ENCODE measurements at places on chromosomes 1 and 21.

DNA sequence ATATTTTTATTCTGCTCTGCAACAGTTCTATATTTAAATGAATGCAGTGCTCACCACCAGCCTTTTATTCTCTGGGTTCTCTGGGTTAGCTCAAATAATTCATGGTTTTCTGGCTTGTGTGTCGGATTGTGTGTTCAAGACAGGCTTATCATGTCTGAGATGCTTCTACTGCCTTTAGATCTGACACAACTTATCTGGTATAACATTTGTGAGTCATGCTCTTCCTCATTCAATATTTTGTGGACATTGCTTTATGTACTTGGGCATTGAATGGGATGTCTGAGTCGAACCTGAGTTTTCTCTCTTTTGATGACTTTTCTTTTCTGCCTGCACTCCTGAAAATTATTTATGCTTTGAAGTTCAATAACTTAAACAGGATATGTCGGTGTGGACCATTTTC, 17.6 kb upstream of the PKP1 start:
- DNase-seq = no peak

- no peak for DNase-seq
Observed at GRCh38 chr1:169117599-169117998, 11.1 kb downstream of the ATP1B1 start.

- DNase-seq = no peak
Observed at GRCh38 chr1:111516005-111516535, 12.6 kb upstream of the ADORA3 start.

- DNase-seq = no peak
Observed at GRCh38 chr1:82391712-82392111, 591.0 kb downstream of the ADGRL2 start.

DNA sequence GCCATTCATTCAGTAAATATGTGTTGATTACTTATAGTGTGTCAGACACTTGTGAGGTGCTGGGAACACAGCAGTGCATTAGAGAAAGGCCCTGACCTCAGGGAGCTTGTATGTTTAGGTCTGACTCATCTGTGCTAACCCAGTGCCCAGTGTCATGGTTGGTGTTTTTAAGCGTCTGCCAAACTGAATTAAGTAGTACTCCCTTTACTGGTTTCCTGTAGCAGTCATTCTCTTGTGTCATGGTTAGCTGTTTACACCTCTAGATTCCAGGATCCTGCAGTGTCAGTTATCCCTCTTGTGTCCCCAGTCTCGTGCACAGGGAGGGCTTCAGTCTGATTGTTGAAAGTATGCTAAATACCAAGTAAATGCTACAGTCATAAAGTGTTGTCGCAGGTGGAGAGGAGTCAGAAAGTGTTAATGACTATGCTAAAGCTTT, 14.2 kb downstream of the UCK2 start:
- no peak for DNase-seq

DNA sequence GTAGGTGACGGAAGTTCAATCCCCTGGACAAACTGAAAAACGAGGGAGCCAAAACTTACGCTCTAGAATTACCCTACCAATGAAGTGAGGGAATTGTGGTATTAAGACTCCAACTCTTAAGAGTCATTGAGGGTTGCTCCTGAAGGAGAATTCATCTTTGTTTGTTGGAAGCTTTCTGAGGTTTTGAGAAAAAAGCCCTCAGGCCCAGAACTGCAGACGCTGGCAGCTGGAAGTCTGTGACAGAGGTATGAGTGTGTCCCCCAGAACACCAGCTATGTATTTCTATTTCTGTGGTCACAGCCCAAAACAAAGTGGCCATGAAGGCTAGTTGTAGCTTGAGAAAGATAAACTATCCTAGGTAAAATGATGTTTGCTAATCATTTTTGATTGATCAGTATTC, 438.8 kb upstream of the B3GALT2 start:
- no peak for DNase-seq

- DNase-seq = peak; percentile 7
Observed at GRCh38 chr1:183841950-183842794, 37.3 kb downstream of the RGL1 start.

- no peak for DNase-seq
Observed at GRCh38 chr1:94093396-94093795, 27.6 kb downstream of the ABCA4 start.

GRCh38 chr1:183370399-183371058, 47.7 kb downstream of the NMNAT2 start:
- DNase-seq = no peak

GRCh38 chr1:118209648-118210047, 24.6 kb upstream of the SPAG17 start:
- no peak for DNase-seq

DNA sequence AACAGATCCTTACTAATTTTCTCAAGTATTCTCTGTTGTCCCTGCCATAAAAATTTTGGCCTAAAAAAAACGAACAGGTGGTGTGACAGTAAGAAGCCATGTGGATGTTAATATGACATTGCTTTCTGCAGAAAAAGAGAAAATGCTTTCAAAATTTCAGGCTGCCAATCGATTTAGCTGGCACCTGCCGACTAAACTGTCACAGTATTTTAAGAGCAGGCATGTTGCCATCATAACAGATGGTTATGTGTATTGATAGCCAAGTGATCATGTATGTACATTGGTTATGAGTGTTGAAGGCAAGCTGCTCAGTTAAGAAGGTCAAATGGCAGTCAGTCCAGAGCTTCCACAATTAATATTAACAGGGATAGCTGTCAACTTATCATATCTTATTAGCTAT, 1017.0 kb downstream of the MRPL39 start:
- DNase-seq = no peak

- peak; percentile 82 for DNase-seq
Observed at GRCh38 chr1:2194319-2194897, at the start of gene FAAP20. Gene FAAP20 (minus strand): TSS chr1:2194772. CDS start chr1:2194749, 23 bp downstream.

- no peak for DNase-seq
Observed at GRCh38 chr21:46663754-46664153, 28.3 kb downstream of the PRMT2 start.

DNA sequence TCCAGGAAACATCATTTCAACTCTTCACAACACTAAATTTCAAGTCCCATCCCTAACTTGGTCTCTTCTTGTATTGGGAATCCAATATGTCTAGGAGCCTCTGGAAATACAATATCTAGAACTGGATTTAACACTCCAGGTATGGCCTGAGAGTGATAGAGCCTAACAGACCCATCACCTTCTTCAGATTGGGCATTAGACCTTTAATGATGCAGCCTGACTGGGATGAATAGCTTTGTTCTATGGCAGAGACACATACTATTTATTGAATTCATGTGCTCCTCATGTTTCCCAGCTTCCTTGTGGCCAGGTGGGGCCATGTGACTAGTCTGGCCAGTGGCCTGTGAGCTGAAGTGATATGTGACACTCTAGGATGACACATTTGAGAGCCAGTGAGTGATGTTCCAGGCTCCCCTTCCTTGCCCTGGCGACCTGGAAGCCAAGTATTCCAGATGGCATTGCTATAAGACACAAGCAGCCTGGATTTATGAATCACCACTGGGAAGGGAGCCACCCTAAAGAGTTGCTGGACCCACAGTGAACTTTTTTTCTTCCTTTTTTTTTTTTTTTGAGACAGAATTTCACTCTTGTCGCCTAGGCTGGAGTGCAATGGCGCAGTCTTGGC, 31.0 kb upstream of the POU3F1 start:
- DNase-seq = no peak

DNA sequence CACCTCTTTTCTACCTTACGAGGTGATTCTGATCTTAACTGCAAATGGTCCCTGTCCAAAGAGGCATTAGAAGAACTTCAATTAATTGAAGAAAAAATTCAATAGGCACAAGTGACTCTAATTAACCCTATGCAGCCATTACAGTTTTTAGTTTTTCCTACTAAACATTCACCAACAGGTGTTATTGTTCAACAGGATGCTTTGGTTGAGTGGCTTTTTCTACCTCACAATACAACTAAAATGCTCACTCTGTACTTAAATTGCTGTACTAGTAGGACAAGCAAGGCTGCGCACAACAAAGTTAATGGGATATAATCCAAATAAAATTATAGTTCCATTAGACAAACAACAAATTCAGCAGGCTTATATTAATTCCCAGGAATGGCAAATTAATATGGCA, 11.6 kb upstream of the PM20D1 start:
- DNase-seq = no peak

DNA sequence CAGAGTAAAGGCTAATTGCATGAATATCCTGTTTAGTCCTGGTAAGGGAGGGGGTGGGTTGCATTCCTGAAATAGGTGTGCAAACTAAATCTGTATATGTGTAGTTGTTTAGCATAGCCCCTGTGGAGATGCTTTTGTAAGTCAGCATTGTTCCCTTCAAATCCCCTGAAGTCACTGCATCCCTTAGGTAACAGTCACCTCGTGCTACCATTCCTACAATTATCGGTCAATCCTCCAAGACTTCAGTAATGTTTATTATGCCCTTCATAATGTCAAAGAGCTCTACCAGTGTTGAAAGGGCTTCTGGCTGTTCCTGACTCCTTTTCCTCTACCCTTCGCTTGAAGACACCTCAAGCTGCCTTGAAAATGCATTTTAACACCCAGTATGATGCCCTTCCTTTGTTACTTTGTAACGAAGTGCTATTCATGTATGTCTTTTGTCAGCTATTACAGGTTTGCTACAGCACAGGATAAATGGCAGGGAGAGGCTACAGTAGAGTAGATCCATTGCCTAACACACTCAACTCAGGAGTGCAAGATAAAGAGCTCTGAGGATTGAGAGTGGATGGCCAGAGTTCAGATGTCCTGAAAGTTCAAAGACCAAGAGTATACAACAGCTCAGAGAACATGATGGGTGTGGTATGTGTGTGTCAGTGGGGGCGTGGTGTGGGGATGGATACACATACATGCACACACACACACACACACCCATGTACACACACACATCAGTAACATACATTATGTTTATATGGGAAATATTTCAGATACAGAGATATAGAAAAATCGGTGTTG, 27.4 kb upstream of the FOXD3 start:
- no peak for DNase-seq

DNA sequence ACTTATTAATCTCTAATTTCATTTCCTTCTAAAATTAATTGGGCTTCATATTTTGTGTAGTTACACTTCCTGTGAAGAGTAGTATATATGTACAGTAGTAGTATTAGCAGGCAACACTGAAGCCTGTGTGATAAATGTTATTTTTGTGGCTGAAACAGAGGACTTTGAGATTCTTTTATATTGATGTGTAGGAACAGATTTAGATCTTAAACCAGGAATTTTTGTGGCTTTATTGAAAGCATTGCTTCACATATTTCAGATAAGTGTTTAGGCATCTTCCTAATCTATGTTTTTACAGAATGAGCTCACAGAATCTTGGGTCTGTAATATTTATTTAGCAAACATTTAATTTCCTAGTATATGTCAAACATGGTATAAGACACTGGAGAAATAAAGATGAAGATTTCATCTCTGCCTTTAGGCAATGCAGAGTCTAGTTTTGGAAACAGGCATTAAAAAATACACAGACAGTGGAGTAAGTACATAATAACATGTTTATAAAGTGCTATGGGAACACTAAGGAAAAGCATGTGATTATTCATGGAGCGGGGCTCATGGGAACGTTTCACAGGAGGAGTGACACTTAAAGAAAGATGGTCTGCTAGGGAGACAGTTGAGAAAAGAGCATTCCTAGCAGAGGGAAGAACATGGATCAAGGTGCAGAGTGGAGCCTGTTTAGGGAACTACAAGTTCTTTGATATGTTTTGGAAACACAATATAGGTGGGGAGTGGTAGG, 52.7 kb downstream of the MIGA1 start:
- DNase-seq = no peak

DNA sequence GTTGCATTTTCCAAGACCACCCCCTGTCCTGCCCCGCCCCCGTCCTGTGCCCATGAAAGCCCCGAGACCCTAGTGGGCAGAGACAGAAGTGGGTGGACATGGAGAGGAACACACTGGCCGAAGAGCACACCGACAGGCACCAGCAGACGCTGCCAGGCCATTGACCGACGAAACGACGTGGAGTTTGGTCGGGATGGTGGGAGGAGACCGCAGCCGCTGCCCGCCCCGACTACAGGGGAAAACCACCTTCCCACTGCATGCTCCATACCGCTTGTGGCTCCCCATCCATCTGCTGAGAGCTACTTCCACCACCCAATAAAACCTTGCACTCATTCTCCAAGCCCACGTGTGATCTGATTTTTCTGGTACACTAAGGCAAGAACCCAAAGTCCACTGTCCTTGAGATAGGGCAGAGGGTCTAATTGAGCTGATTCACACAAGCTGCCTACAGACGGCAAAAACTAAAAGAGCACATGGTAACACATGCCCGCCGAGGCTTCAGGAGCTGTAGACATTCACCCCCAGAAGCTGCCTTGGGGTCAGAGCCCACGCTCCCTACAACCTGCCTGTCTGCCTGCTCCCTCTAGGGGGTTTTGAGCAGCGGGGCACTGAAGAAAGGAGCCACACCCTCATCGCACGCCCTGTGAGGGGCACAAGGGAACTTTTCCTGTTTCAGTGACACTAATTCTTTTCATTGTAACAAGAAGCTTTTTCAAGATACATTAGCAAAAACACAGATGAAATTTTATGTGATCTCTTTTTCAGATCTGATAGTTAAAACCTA, 81.2 kb upstream of the RAB3GAP2 start:
- no peak for DNase-seq

DNA sequence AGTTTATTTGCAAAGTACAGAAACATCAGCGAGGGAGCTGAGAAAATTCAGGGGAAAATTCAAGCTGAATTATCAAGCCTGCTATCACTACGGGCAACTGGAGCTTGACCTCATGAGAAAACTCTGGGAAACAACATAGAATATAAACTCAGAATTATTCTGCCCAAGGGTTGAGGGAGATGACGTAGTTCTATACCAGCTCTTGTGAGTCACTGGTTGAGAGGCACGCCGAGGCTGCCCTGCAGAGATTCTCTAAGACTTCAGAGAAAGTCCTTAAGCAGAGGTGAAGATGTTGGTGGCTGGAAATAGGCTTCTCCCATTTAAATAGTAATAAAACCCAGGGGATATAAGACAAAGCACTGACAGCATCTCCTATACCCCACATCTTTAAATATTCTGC, 12.3 kb downstream of the SYDE2 start:
- DNase-seq = no peak

- no peak for DNase-seq
Observed at GRCh38 chr1:211472724-211473123, 19.2 kb downstream of the RD3 start.

DNA sequence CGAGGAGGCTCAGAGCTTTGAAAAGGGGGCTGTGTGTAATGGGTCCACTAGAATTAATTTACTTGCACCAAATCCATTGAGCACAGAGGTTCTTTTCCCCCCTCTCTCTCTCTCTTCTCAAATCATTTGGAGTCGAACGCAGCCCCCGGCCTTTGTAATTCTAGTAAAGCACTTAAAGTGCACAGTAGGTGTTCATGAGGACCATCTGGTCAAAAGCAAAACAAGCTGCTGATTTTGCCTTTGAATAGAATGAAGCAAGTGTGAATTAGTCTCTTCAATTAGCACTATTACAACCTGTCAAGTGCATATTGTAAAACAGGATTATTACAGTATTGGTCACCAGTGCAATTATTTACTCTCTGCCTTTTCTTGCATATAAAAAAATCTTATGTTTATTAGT, 259.9 kb downstream of the FAF1 start:
- no peak for DNase-seq

DNA sequence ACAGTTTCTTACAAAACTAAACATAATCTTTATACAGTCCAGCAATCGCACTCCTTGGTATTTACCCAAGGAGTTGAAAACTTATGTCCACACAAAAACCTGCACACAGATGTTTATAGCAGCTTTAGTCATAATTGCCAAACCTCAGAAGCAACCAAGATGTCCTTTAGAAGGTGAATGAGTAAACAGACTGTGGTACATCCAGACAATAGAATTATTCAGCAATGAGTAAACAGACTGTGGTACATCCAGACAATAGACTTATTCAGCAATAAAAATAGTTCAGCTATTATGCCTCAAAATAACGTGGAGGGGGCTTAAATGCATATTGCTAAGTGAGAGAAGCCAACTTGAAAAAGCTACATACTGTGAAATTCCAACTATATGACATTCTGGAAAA, 87.0 kb upstream of the GALNT2 start:
- DNase-seq = no peak
